Caco-2 (cell line): ENCODE measurements at places on chromosomes 6 and 20. TPM values are rescaled to one million over a fixed set of nuclear protein-coding genes. Genes with fewer than 3 reads are reported as not detected.

GRCh38 chr6:7532232-7532631, 9.2 kb upstream of the DSP start:
- H3K27ac ChIP-seq: no peak overlapping the region
- H3K36me3 ChIP-seq: no peaks in the 10 kb centered on the region
- H3K4me1 ChIP-seq: peaks cover 10% of the 10 kb centered on the region
- no peaks in the 10 kb centered on the region for H3K27me3 ChIP-seq

- H3K27ac ChIP-seq: no peak overlapping the region
- peaks cover 4% of the 10 kb centered on the region for H3K36me3 ChIP-seq
- no peaks in the 10 kb centered on the region for H3K27me3 ChIP-seq
Measured at GRCh38 chr20:1127840-1128239, 9.4 kb downstream of the PSMF1 start.

- H3K27ac ChIP-seq: no peak overlapping the region
- no peaks in the 10 kb centered on the region for H3K36me3 ChIP-seq
- no peak for DNase-seq
- H3K4me1 ChIP-seq: no peaks in the 10 kb centered on the region
- no peaks in the 10 kb centered on the region for H3K27me3 ChIP-seq
Measured at GRCh38 chr6:141252828-141253608, 879.7 kb upstream of the GJE1 start.

- H3K27me3 ChIP-seq: no peaks in the 10 kb centered on the region
- no peaks in the 10 kb centered on the region for H3K4me1 ChIP-seq
- no peak overlapping the region for H3K4me3 ChIP-seq
Measured at GRCh38 chr6:15171026-15171425, 74.8 kb upstream of the JARID2 start.

GRCh38 chr20:31476643-31477215, 1.6 kb downstream of the REM1 start:
- H3K27ac ChIP-seq: no peak overlapping the region
- H3K4me1 ChIP-seq: peaks cover 7% of the 10 kb centered on the region; the same call in 1 of the 2 replicates
- no peak overlapping the region for H3K4me3 ChIP-seq
- no peaks in the 10 kb centered on the region for H3K27me3 ChIP-seq

- no peaks in the 10 kb centered on the region for H3K27me3 ChIP-seq
- H3K4me3 ChIP-seq: no peak overlapping the region
- no peak overlapping the region for H3K27ac ChIP-seq
Measured at GRCh38 chr6:47733879-47734558, 35.6 kb downstream of the ADGRF4 start.

DNA sequence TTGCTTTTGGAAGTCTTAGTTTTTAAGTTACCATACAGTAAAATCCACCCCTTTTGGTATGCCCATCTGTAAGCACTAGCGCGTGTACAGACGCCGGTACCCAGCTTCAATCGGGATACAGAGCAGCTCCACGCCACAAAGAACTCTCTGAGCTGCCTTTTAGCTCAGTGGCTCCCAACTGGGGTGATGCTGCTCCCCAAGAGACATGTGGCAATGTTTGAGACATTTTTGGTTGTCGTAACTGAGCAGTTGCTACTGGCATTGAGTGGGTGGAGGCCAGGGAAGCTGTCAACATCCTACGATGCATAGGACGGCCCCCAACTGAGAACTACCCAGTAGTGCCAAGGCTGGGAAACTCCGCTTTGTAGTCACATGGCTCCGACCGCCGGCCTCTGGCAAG, 73.3 kb downstream of the BMP7 start:
- no peak overlapping the region for H3K4me3 ChIP-seq
- H3K27me3 ChIP-seq: no peaks in the 10 kb centered on the region
- no peak overlapping the region for H3K27ac ChIP-seq
- DNase-seq: no peak
- H3K36me3 ChIP-seq: 0 out of 2 replicates have a peak, but pooled peaks cover 2% of the 10 kb centered on the region
- no peaks in the 10 kb centered on the region for H3K4me1 ChIP-seq

DNA sequence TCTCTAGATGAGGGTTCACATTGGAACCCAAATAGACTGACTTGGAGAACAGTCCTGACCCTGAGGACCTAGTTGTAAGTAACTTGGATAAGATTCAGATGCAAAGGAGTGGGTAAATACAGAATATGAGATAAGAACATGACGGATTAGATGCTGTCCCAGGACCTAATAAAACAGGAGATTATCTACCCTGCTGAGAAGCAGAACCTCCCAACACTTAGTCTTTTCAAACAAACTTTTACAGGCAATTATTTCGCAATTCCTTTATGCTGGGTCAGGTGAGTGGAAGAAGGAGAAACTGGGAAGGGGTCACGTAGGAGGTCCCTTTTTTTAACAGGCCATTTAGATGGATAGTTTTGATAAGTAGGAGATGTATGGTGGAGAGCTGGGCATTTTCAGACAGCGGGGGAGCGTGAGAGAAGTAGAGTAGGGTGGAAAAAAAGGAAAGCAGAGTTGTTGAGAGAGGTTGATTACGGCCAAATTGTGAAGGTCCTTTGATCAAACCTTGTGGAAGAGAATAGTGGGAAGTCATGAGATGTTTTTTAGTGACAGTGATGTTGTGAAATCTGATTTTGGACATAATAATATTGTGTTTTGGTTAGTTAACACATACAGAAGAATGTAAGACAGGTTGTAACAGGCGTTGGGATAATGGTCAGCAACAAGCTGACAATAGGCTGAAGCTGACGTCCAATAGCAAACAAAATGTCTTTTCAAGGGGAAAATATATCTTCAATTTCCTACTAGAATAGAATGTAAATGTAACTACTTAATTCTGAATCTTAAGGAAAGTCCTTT, 32.8 kb downstream of the FAM83B start:
- H3K4me3 ChIP-seq: no peak overlapping the region
- DNase-seq: peak; percentile 59
- H3K27ac ChIP-seq: no peak overlapping the region
- peaks cover 44% of the 10 kb centered on the region for H3K4me1 ChIP-seq
- H3K36me3 ChIP-seq: no peaks in the 10 kb centered on the region

GRCh38 chr6:4322846-4323309, 187.5 kb upstream of the ECI2 start:
- no peaks in the 10 kb centered on the region for H3K27me3 ChIP-seq
- no peaks in the 10 kb centered on the region for H3K4me1 ChIP-seq
- no peaks in the 10 kb centered on the region for H3K36me3 ChIP-seq
- H3K4me3 ChIP-seq: no peak overlapping the region

GRCh38 chr20:62241506-62241905, 3.2 kb downstream of the OSBPL2 start:
- H3K27me3 ChIP-seq: no peaks in the 10 kb centered on the region
- H3K4me3 ChIP-seq: no peak overlapping the region
- H3K4me1 ChIP-seq: peaks cover 11% of the 10 kb centered on the region
- H3K27ac ChIP-seq: no peak overlapping the region

Gene LGSN
- 10.8 and 13.2 TPM in 2 replicates for total RNA-seq

Gene WFDC10B
- total RNA-seq: not detected in 2 replicates

Gene MYH7B
- 1.9 and 2.5 TPM in 2 replicates for total RNA-seq

Gene OR12D3
- total RNA-seq: not detected in 2 replicates

Gene SRMS
- not detected in 2 replicates for total RNA-seq

Gene SLC22A7
- not detected in 2 replicates for total RNA-seq

Gene SAYSD1
- 17.8 and 20.8 TPM in 2 replicates for total RNA-seq

Gene ZCCHC3
- total RNA-seq: 34.4 and 37.2 TPM in 2 replicates

Gene TRAPPC3L
- not detected in 2 replicates for total RNA-seq

Gene KCNQ5
- total RNA-seq: 0.07 and 0.20 TPM in 2 replicates
